ENCODE measurements at places on chromosomes 16 and 17. TPM values are rescaled to one million over a fixed set of nuclear protein-coding genes. Genes with fewer than 3 reads are reported as not detected.

Gene KRT17
- total RNA-seq, result 5.9 TPM

Gene NACA2
- total RNA-seq, result not detected

GRCh38 chr16:4081521-4082021 is 34.7 kb downstream of the ADCY9 start:
- no peak for DNase-seq
- peaks cover 5% of the 10 kb centered on the region for H3K4me1 ChIP-seq
- H3K27ac ChIP-seq, result no peak overlapping the region
- H3K4me3 ChIP-seq, result no peak overlapping the region

DNA sequence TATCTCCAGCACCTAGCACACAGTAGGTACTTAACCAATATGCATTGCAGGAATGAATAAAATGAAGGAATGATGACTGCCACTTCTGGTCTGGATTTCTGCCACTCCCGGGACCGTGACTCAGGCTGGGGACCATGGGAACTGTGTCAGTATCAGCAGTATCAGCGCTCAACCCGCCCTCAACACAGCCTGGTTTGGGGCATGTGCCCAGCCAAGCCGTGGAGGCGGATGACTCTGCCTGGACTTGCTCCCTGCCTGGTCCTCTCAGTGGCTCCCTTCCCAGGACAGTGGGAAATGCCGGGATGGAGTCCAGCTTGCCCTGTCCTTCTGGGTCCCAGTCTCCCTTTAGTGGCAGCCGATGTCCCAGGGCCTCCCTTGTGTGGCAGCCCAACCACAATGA is 55.1 kb downstream of the SRCIN1 start:
- H3K4me3 ChIP-seq, result no peak overlapping the region
- no peaks in the 10 kb centered on the region for H3K27me3 ChIP-seq
- no peaks in the 10 kb centered on the region for H3K4me1 ChIP-seq
- no peak for DNase-seq
- no peaks in the 10 kb centered on the region for H3K36me3 ChIP-seq

DNA sequence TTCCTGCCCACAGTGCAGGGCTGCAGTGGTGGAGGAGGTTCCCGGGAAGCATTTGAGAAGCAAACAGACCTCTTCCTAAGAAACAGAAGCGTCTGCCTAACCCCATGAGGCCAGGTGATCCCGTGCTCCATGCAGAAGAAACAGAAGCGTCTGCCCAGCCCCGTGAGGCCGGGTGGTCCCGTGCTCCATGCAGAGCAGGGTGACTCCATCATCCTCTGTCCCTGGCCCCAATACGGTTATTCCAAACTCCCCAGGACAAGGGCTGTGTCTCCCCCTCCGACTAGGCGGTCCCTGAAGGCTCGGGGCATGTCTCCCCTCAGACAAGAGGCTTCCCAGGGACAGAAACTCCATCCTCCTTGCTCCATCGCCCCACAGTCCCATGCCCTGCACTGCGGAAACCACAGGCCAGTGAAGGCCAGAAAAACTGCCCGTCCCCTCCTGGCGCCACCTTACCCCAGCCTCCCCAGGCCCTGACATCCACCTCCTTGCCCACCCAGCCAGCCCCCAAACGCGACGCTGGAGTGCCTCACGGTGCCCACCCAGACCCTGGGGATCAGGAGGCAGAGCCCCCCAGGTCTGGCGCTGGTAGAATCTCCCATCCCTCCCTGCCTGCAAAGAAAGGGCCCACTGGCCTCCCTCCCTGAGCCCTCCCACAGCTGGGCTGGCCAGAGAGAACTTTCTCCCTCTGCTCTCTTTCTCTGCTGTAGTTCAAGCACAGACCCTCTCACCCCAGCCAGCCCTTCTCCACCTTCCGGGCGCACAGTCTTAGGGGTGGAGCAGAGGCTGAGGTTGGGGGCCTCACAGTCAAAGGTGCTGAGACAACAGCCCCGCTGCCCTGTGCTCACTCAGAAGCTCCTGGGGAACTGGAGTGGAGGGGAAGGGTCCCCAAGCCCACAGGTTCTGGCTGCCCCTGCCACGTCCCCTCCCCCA is 30.6 kb upstream of the KRT17 start:
- no peaks in the 10 kb centered on the region for H3K27me3 ChIP-seq
- no peak for DNase-seq
- no peak overlapping the region for H3K4me3 ChIP-seq
- peaks cover 8% of the 10 kb centered on the region for H3K4me1 ChIP-seq

All from upper lobe of right lung (tissue), 1 donor.